ENCODE measurements at places on chromosomes 5 and 9.

DNA sequence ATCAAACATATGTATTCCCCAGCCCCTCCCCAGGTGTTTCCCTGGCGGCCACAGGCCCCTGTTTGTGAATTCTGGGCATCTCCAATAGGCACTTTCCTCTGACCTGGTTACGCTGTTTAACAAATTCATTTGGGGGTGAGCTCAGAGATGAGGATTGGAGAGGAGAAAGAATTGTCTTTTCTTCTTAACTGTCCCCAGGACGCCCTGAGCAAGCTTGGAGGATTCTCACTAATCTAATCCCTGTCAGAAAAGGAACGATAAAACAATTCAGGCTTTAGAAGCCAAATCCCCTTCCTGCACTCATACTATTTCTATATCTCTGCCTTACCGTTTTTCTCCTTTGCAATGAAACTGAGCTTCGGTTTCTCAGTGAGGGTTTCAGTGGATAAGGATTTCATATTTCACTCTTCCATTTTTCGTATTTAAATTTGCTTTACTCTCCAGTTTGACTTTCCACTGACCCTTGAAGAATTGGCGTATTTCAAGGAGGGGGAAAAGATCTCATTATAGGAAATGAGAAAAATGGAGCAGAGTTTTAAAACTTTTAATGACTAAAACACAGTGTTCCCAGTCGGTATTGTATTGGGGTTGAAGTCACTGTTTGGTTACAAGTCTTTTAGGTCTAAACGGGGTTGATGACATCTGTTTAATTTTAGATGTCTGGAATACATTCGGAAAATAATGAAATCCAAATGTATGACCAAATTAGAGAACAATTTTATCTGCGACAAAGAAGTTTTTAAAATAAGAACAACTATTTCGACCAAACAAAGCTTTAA, 180.1 kb downstream of the MACROH2A1 start:
- DNase-seq: no peak

- DNase-seq: no peak
These were observed 769.3 kb downstream of the TLR4 start for GRCh38 chr9:118473521-118473920.

- DNase-seq: no peak
These were observed 10.7 kb downstream of the AGTPBP1 start for GRCh38 chr9:85730916-85731630.

GRCh38 chr9:111013250-111013649, 25.0 kb downstream of the LPAR1 start:
- DNase-seq: no peak

GRCh38 chr5:148620696-148621095, 33.6 kb downstream of the HTR4 start:
- no peak for DNase-seq

- no peak for DNase-seq
These were observed 868 bp upstream of the EPB41L4B start for GRCh38 chr9:109321727-109322126.

DNA sequence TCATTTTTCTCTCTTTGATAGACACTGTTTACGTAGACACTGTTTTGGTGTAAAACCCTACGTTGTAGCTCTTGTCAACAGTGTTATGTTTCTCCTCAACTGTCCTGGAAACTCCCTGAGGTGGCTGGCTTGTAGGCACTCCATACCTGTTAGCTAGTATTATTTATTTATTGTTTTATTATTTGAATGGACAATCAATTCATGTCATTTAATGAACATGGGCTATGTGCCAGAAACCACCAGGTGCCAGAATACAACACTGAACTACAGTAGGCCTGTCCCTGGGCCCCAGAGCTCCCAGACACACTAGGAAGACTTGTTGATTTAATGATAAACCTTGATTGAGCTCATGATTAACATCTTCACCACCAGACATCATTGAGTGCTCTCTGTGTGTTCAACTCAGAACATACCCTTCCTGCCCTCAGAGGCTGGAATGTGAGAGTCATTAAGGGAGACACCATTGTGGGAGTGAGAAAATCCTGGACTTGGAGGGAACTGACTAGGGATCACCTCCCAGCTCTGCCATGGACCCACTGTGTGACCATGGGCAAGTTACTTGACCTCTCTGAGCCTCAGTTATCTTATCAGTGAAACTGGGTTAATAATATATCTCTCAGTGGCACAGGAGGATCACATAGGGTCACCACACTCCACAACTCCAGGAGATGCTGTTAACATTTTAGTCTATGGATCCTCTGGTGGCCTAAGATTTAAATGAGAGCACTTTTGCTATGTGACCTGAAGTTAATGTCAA, 19.2 kb downstream of the IRF1 start:
- peak; percentile 10 for DNase-seq

- DNase-seq: no peak
These were observed 42.4 kb upstream of the UBAC1 start for GRCh38 chr9:136003411-136004218.

GRCh38 chr5:96885518-96886338, 9.4 kb downstream of the ERAP2 start:
- no peak for DNase-seq

DNA sequence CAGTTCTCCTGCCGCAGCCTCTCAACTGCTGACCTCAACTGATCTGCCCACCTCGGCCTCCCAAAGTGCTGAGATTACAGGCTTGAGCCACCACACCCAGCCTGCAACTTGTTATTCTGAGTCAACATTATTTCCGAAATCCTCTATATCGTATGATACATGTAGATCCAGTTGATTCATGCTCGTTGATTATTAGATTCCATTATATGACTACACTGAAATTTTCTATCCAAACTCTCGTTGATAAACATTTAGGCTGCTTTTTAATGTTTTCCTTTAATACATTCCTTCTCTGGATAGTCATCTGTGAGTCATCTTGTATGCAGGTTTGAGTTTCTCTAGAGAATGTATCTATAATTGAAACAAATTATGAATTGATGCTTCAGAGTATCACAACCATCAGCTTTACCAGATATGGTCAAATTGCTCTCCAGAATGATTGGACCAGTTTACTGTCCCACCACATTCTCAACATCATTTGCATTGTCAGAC, 4.1 kb downstream of the CDK7 start:
- no peak for DNase-seq

DNA sequence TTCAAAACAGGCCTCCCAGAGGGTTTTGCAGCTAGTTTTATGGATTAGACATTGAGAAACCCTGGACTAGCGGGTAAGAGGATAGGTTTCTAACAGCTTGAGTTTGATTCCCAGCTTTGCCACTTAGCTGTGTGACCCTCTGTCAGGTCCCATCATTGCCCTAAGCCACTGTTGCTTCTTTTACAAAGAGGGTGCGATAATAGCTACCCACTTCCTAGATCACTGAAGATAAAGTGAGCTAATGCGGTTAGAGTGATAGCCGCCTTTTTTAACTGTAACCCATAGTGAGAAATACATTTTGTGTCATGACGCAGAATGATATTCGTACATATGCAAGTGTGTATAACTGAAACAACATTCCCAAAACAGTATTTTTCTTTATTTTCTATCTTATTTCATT, 40.3 kb downstream of the CSF1R start:
- DNase-seq: no peak

- DNase-seq: no peak
These were observed 47.1 kb downstream of the CAST start for GRCh38 chr5:96709152-96709821.

DNA sequence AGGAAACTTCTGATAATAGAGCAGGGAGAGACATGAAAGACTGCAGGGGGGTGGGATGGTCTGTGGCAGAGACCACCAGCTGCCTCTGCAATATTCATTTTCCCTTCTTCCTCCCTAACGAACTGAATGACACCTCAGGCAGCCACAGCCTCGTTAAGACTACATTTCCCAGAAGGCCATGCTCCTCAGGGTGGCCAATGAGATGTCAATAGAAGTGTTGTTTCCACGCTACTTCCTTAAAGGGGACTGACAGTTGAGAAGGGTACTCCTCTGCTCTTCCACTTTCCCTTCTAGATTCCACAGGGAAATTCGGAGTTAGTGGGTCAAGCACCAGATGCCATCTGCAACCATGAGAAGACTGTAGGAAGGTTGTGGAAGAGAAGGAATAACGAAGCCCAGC, 52.0 kb upstream of the DAPK1 start:
- DNase-seq: peak; percentile 1

DNA sequence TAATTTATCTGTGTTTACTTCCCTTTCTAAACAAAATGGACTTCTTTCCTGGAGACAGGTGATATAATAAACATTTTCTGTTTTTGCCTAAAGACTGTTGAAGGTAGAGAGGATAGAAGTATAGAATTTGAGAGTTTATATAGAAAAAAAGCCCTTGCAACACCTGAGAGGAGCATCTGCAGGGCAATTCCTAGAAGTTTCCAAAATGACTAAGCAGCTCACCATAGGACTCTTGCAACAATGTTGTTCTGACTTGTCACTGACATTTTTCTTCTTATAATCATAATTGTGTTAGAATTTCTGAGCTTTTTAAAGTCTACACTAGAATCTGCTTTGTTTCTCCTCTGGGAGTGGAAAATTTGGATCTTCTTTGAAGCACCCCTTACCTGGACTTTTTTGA, 216.8 kb downstream of the TUSC1 start:
- no peak for DNase-seq

DNA sequence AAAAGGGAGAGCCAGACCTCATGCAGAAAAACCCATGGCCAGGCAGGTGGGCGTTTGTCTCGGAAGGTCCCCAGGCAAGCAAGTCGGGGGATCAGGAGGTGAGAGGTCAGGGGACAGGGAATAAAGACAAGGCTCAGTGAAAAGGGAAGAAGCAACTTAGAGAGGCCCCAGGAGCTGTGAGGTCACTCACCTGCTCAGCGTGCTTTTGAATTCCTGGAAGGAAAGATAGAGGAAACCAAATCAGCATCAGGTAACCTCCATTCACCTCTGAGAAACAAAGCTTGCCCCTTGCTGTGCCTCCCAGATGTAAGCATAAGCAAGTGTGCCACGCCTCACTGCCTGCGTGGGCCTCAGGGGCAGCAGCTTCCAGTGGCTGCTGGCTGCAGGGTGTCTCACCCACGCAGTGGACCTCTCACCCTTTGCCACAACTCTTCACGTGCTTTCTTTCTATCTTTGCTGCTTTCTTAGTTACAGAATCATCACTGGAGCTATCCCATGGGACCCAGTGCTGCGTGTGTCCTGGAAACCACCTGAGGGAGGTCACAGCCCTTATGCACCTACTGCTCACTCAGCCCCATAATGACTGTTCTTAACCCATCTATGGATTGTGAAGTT, 6.0 kb downstream of the TRIM7 start:
- DNase-seq: no peak

DNA sequence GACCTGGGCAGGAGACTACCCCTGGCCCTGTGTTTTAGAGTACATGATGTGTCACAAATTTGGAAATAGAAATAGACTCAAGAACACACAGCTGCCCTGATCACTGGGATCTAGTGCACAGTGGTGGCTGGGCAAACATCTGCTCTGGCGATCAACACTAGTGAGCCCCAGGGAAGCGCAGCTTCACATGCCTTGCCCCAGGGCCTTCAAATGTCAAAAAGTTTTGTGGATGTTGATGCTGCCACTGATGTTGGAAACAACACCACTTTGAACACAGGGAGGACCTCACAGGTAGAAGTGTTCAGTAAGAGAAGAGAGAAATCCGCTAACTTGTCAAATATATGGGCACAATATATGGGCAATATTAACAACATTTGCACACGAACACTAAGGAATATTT, 7.1 kb upstream of the MAP3K1 start:
- DNase-seq: no peak

GRCh38 chr9:77764894-77765780, 117.0 kb upstream of the GNA14 start:
- peak; percentile 10 for DNase-seq

DNA sequence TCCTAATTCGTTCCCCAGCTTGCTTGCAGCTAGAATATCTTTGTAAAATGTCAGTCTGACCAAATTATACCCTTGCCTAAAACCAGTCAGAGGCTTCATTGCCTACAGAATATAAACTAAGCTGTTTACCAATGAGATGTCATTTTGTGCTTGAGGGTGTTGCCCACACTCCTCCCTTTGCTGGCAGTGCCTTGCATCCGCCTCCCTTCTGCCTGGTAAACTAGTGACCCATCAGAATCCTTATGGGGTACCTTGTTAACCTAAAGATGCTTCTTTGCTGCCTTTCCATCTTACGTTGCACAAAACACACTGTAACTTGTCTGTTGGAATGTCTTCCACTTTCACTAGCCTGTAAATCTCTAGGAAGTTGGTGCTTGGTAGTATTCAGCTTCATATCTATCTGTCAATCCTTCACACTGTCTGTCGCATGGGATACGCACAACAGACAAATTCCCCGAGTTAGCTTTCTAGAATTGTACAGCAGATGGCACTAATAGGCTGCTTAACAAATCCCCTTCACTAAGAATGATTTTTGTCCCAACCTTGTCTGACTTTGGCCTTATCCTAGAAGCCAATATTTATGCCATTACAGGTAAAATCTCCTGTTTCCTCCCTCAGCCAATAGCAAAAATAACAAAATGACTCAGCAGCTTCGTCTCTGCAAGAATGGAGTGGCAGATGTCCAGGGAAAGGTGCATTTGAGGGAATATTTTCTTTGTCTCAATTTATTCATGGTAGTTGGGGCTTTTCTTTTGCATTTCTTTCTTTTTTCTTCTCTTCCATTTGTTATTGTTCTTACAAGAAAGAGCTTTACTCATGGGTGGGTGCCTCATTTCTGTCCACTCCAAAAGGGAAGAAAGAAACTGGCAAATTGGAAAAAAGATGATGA, 3.0 kb downstream of the NUDT2 start:
- peak; percentile 45 for DNase-seq

DNA sequence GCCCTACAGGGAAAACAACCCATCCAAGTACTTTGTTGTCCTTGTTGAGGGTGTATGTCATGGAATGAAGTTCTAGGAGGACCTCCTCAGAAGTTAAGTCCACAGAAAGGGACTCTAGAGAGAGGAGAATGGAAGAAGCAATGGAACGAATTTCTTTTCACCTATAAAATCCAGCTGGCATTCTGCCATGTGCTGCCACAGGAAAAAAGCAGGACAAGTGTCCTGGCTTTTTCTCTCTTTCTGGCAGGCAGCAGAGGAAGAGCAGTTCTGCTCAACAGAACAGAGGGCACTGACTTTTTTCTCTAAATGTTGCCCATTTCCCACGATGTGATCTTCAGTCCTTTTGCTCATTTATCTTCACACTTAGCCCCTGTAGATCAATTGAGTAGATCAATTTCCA, 240.8 kb downstream of the MCTP1 start:
- DNase-seq: no peak

- DNase-seq: no peak
These were observed 36.0 kb upstream of the OLFM1 start for GRCh38 chr9:135051316-135052038.

DNA sequence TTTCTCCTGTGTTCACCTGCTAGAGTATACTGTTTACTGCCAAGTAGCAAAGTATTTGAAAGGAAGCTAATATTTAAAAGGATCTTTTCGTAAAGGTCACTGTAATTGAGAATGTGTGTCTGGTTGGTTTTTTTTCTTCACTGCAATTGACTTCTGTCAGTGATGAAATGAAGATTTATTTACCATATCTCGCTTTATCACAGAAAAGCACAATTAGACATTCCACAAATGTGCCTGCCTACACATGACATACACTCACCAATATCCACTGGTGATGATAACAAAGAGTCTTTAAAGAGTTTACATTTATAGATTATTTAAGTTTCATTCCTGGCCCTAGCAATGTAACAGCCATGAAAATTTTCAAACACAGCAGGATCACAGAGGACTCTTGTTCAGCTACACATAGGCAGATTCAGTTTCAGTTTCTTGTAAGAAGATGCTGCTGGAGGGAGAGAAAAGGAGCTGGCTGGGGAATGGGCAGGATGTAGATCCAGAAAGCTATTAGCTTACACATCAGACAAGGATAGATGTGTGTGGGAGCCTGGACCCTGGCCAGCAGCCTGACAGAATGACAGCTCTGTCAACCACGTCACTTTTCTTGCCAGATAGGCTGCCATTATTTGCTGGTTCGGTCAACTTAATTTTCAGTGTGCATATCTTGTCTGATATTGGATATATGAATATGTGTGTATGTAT, 104.0 kb downstream of the GDNF start:
- no peak for DNase-seq

All from NCI-H510A treated with DMSO at 0.1 percent for 48 hours (cell line).